ENCODE measurements at places on chromosomes 11 and 22.
A peak's percentile ranks its signal among the peaks of the same experiment; 100 is the strongest.

DNA sequence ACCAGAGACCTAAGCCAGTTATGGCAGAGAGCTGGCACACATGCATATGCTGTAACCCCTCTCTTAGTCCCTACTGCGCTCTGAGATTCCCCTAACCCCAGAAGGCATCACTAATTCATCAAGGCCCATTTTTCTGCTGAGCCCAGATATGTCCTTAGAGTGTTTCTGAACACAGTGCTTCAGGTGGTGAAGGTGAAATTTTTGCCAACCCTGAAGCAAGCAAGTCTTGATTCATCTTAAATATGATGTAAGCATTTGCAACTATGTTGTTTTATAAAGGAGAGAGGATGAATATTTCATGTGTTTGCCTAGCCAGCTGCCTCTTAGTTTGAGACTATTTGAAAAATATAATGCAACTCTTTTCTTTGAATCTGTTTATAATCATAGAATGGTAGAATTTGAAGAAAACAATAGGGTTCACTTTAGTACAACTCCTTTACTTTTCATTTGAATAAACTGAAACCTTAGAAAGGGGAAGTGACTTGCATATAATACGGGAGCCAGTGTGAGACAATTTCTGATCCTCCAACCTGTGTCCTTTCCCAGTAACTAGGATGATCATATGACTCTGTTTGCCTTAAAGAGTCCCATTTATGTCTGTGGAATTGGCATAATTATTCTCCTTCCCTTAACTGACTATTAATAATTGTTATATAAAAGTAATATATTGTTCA is 194.3 kb upstream of the MTNR1B start:
- DNase-seq, result no peak

GRCh38 chr11:44977493-44977984 is 26.9 kb upstream of the TP53I11 start:
- no peak for DNase-seq

- peak; percentile 33 for DNase-seq
Observed at GRCh38 chr22:49152127-49152938, 675.3 kb downstream of the BRD1 start.

GRCh38 chr11:74437441-74438042 is 29.8 kb downstream of the KCNE3 start:
- DNase-seq, result no peak

- DNase-seq, result no peak
Observed at GRCh38 chr11:8247312-8247711, 16.4 kb downstream of the LMO1 start.

GRCh38 chr11:65636108-65637031 is 1.5 kb upstream of the SIPA1 start:
- DNase-seq, result no peak

DNA sequence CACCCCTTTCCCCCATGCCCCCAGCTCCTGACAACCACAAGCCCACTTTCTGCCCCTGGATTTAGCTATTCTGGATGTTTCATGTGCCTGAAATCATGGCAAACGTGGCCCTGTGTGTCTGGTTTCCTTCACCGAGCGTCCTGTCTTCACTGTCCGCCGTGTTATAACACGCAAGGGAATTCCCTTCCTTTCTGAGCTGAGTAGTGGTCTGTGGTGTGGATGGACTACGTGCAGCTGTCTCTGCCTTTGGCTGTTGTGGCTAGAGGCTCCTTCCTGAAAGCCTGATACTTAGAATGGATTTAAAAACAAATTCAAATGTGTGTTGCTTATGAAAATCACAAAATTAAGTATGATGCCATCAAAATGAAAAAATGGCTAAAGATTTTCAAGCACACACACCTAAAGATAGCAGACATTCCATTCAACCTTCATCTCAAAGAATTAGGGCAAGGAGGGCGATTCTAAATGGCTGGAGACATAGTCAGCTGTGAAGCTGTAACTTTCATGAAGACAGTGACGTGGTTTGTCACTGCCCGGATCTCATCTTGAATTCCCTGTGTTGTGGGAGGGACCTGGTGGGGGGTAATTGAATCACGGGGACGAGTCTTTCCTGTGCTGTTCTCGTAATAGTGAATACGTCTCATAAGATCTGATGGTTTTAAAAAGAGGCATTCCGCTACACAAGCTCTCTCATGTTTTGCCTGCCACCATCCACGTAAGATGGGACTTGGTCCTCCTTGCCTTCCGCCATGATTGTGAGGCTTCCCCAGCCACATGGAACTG is 30.5 kb downstream of the KCNQ1 start:
- no peak for DNase-seq

DNA sequence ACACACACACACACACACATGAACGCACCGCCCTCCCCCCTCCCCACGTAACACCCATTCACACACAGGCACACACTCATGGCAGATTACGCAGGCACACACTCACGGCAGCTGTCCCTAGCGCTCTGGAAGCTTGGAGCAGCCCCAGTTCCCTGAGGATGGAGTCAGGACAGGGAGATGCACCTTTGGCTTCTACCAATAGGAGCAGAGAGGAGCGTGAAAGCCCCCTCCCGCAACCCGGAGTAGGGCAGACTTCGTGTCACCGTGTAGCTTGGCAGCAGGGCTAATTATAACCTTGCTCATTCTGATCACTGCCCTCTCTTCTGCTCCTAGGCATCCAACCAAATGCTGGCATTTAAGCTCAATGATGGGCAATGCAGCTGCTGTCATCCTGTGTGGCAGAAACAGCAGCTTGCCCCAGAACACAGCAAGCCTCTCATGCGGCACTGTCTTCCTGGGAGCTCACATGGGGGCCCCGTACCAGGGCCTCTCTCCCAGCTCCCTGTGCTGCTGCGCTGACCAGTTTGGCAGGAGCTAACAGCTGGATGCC is 31.9 kb downstream of the ANKK1 start:
- no peak for DNase-seq

DNA sequence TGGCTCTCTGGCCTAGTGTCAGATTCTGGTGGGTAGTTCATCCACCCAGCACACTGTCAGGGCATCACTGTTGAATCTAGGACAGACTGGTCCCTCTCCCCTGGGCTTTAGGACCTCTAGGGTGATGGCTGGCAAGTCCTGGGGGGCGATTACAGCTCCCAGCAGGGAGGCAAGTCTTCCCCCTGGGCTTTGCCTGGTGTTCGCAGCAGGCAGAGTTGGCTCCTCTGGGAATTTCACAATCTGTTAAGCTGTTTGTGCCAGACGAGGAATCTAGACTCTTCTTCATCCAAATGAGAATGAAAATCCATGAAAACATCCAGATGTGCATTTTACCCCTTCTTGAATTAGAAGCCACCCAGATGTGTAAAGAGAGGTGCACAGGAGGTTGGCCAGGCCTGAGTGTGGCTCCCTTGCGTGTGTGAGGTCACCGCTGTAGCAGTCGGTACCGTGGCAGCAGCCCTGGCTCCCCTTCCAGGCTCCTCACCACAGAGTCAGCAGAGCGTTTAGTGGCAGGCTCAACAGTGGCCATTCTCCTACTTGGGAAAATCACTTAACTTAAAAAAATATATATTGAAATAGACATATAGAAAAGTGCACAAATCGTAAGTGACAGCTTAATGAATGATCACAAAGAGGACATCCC is 99.9 kb upstream of the TBCEL start:
- DNase-seq, result no peak

GRCh38 chr22:22348127-22348814 is 103.7 kb downstream of the VPREB1 start:
- DNase-seq, result no peak

- no peak for DNase-seq
Observed at GRCh38 chr22:39254789-39255298, 10.1 kb upstream of the PDGFB start.
